Adrenal gland (tissue), 19 donors: ENCODE measurements at places on chromosomes 7 and 10. TPM values are rescaled to one million over a fixed set of nuclear protein-coding genes. Genes with fewer than 3 reads are reported as not detected.

PIK3CG gene
- polyA plus RNA-seq, result 0.97 TPM

DPP6 gene
- polyA plus RNA-seq, result 8.0 TPM

PTPRZ1 gene
- polyA plus RNA-seq, result 0.97 TPM

CTTNBP2 gene
- 2.7 TPM for polyA plus RNA-seq

PRLHR gene
- polyA plus RNA-seq, result 2.7 TPM

LLCFC1 gene
- polyA plus RNA-seq, result not detected

BTRC gene
- polyA plus RNA-seq, result 10.0 TPM

ABCB1 gene
- polyA plus RNA-seq, result 185 TPM

LRRD1 gene
- 0.22 TPM for polyA plus RNA-seq

DLX5 gene
- 0.24 TPM for polyA plus RNA-seq

CHST15 gene
- polyA plus RNA-seq, result 8.1 TPM

EPHA1 gene
- polyA plus RNA-seq, result 0.40 TPM

SPDYE8 gene
- not detected for polyA plus RNA-seq

OPN4 gene
- polyA plus RNA-seq, result 0.30 TPM

TSPAN33 gene
- 8.4 TPM for polyA plus RNA-seq

PLPP4 gene
- polyA plus RNA-seq, result not detected

GNAI1 gene
- 17.7 TPM for polyA plus RNA-seq

CYP3A4 gene
- polyA plus RNA-seq, result 1.8 TPM

FBXL13 gene
- 5.7 TPM for polyA plus RNA-seq

LRRC18 gene
- polyA plus RNA-seq, result not detected

CPA4 gene
- polyA plus RNA-seq, result 1.7 TPM

MKLN1 gene
- 37.6 TPM for polyA plus RNA-seq

NPY4R2 gene
- polyA plus RNA-seq, result not detected

GNGT1 gene
- polyA plus RNA-seq, result not detected

HOGA1 gene
- polyA plus RNA-seq, result 12.1 TPM

CFAP46 gene
- polyA plus RNA-seq, result 1.1 TPM
